ENCODE measurements at places on chromosomes 6 and 20. TPM values are rescaled to one million over a fixed set of nuclear protein-coding genes. Genes with fewer than 3 reads are reported as not detected.

- no peaks in the 10 kb centered on the region for H3K27me3 ChIP-seq
- H3K36me3 ChIP-seq: no peaks in the 10 kb centered on the region
- no peaks in the 10 kb centered on the region for H3K4me1 ChIP-seq
- no peak for DNase-seq
- H3K27ac ChIP-seq: no peak overlapping the region
Measured at GRCh38 chr6:3392930-3393835, 63.7 kb downstream of the SLC22A23 start.

DNA sequence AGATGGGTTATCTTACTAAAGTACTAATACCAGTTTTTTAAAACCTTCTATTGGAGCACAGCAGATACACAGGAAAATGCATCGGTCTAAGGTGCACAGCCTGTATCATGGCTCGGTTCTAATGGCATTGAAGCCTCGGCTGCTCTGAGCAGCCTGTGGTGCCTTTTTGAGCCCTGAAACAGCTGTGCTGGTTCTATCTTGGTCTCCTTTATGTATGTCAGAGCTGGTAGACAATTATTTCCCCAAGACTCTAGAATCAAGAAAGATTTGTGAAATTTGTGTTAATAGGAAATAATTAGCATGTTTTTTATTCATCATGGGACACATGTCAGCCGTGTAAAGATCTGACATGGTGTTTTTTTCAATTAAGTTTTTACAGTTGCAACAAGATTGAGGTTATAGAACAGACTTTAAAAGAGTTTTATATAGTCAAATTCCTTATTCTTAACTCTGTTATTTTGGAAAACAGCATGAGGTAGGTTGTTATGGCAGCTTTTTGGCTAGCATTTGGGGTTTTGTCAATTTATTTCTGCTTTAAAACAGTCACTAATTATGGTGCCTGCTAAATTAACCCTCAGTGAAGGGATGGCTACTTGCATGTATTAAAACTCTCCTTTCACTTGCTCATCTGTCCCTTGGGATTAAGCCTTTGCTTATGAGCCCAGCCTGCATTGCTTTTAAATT lies 40.3 kb upstream of the C20orf144 start:
- no peak for DNase-seq
- H3K4me1 ChIP-seq: no peaks in the 10 kb centered on the region

Gene RAET1L
- polyA plus RNA-seq: not detected

Gene GHRH
- 0.91 TPM for polyA plus RNA-seq

Gene IL20RA
- 8.2 TPM for polyA plus RNA-seq

Data from adrenal gland (tissue), 19 donors.